ENCODE measurements at places on chromosomes 12 and 14.

- no peak for DNase-seq
Measured at GRCh38 chr12:109531411-109531810, 41.9 kb downstream of the MMAB start.

GRCh38 chr12:78034025-78034424 is 203.3 kb downstream of the NAV3 start:
- DNase-seq = no peak

- peak; percentile 36 for DNase-seq
Measured at GRCh38 chr14:20631023-20631879, 10.2 kb downstream of the OR6S1 start.

DNA sequence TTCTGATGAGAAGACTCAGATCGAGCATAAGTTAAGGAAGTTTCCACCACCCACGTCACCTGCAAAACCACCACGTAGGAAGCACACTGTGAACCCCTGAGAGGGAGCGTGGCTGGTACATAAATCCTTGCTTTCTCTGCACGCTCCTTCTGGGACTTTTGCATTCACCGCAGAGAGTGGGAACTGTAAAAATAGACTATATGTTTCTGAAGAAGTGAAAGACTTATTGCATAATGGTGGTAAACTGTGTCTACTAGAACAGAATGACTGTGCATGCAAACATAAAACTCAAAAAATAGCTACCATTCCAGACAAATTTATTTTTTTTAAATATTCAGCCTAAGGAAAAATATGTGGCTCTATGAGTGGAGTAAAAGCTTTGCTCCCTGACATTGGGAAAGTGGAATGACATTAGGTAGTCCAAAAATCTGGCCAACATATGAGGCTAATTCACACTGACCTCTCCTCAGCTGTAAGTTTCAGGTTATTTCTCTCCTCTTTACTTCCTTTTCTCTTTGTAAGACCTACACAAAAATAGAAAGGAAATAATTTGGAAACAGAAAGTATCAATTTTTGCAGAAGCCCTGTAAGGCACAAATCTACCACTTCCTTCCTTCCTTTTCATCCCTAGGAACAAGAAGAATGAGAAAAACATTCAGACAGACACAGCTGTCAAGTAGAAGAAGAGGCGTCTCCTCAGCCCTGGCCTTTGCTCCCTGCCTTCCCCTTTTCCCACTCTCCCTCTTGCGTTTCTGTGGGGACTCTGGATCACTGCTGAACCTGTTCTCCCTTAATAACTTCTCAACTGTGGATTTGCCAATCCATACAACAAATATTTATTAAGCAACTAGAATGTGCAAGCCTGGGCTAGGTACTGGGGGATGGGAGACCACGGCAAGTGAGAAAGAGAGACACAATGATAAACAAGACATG is 264.3 kb upstream of the FOXN3 start:
- no peak for DNase-seq

GRCh38 chr12:70487440-70487839 is 121.3 kb downstream of the KCNMB4 start:
- no peak for DNase-seq

- no peak for DNase-seq
Measured at GRCh38 chr14:68578597-68578996, 214.3 kb downstream of the ZFP36L1 start.

- no peak for DNase-seq
Measured at GRCh38 chr14:90488256-90488655, 91.4 kb downstream of the CALM1 start.

GRCh38 chr12:7079826-7080125 is 12.5 kb downstream of the C1R start:
- peak; percentile 69 for DNase-seq

DNA sequence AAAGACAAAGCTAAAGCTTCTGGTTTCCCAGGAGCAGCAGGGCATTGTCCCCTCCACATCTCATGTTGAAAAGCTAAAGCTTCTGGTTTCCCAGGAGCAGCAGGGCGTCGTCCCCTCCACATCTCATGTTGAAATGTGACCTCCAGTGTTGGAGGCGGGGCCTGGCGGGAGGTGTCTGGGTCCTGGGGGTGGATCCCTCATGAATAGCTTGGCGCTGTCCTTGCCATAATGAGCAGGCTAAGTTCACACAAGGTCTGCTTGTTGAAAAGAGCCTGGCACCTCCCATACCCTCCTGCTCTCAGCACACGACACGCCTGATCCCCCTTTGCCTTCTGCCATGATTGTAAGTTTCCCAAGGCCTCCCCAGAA is 123.7 kb downstream of the PIWIL1 start:
- DNase-seq = no peak

DNA sequence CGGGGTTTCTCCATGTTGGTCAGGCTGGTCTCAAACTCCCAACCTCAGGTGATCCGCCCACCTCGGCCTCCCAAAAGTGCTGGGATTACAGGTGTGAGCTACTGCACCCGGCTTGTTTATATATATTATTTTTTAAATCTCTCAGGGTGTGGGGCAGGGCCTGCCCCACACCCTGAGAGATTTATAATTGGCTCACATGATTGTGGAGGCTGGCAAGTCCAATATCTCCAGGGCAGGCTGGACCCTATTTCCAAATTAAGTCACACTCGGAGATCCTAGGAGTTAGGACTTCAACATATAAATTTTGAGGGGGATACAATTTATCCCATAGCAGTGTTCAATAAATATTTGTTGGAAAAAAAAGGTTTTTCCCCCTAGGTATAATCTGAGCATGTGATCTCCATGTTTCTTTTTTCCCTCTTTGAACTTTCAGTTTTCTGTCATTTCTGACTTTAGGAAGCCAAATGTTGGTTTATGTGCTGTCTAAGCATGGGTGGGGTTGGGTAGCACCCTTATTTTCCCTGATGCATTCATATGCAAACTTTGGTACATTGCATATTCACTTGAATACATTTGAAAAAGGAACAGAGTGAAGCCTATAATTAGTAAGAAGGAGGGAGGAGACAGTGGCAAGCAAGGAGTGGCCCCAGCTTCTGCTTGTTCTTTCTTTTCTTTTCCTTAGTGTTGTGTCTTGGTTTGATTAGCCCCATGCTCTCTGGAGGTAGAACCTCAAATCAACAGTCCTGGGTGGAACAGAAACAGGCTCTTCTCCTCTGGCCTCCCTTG is 8.7 kb upstream of the A2ML1 start:
- DNase-seq = no peak

- DNase-seq = no peak
Measured at GRCh38 chr12:76785407-76785806, 21.5 kb downstream of the ZDHHC17 start.

- peak; percentile 41 for DNase-seq
Measured at GRCh38 chr12:52539083-52539820, 13.7 kb downstream of the KRT71 start.

GRCh38 chr12:11853126-11853525 is 203.7 kb downstream of the ETV6 start:
- DNase-seq = no peak

DNA sequence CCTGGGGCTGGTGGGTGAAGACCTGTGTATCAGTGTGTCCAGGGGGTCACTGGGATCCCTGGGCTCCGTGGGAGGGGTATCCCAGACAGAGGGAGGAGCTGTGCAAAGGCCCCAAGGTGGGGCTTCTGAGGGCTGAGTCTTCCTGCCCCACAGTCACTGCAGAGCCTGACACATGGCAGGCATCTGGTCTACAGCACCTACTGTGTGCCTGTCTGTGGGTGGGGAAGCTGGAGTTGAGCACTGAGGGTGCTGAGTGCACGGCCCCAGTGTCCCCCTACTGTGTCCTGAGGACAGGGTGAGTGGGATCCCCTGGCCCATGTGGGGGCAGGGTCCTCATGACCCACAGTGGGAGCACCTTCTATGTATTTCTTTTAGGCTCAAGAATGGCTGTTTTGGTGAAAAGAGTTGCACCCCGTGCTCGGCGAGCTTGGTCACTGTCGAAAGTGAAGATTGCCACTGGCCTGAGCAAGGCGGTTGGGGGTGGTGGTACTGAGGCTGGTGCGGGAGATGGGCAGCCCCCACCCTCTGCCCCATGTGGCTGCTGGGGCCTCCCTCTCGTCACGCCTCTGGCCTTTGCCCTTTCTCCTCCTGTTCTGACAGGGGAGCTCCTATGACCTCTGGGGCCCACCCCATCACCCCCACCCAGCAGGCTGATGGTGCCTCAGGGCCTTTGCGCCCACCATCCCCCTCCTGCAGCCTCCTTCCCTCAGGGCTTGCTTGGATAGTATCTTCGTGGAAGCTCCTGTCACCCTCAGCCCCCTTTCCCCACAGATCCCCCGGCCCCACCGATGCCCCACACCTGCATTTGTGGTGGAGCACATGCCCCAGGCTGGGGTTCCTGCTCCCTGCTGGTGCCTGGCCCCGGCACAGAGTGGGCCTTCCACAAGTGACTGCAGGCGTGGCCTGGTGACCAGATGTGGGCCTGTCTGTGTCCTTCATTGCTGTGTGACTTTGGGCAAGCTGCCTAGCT is 55.8 kb downstream of the BEGAIN start:
- no peak for DNase-seq

DNA sequence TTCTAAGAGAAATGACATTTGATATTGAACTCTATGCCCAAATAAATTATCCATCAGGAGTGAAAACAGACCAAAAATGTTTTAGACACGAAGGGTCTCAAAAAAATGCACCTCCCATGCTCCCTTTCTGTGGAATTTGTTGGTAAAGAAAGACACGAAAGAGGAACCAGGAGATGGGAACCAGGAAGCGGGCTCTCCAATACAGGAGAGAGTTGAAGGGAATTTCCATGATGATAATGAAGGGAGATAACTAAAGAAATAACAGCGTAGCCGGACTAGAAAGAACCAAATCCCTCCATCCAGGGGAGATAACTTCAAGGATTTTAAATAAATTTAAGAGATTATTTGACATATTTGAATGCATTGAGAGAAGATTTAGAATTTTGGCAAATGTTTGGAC is 183.0 kb downstream of the DUSP6 start:
- no peak for DNase-seq

DNA sequence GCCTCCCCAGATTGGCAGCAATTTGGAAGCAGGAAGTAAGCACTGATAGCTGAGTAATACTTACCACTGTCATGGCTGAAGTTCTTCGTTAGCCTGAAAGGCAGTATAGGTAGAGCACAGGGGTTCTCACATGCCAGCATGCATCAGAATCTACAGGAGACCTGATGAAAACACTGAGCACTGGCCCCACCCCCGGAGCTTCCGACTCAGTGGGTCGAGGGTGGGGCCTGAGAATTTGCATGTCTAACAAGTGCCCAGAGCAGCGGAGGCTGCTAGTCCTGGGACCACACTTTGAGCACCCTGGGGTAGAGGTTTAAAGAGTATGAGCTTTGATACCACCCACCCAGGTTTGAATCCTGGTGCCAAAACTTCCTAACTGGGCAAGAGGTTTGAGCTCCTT is 89.6 kb downstream of the FBXW8 start:
- no peak for DNase-seq

DNA sequence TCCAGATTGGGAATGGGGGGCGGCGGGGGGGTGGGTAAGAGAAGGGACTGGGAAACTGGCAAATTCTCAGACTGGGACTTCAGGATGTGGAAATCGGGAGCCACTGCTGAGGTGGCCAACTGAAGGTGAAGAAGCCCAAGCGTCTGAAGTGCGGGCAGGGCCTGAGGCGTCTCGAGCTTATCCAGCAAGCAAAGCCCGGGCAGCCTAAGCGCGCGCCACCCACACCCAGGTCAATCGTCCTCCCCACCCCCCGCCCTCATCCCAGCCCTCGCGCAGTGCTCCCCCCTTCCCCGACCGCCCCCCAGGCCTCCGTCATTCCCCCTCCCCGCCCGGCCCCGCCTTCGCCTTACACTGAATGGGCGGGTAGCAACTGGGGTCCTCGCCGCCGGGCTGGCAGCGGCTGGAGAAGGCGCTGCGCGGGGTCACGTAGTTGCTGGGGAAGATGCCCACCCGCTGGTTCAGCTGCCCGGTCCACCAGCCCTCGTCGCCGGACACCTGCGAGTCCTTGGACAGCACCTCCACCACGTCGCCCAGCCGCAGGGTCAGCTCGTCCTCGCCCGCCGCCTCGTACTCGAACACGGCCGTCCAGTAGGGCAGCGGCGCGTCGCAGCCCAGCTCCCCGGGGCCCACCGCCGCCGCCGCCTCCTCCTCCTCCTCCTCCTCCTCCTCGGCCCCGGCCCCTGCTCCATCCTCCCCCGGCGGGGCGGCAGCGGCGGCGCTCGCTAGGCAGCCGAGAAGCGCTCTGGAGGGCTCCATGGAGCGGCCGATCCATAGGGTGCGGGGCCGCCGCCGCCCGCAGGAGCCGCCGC is 693 bp downstream of the MAP3K9 start:
- DNase-seq = no peak

DNA sequence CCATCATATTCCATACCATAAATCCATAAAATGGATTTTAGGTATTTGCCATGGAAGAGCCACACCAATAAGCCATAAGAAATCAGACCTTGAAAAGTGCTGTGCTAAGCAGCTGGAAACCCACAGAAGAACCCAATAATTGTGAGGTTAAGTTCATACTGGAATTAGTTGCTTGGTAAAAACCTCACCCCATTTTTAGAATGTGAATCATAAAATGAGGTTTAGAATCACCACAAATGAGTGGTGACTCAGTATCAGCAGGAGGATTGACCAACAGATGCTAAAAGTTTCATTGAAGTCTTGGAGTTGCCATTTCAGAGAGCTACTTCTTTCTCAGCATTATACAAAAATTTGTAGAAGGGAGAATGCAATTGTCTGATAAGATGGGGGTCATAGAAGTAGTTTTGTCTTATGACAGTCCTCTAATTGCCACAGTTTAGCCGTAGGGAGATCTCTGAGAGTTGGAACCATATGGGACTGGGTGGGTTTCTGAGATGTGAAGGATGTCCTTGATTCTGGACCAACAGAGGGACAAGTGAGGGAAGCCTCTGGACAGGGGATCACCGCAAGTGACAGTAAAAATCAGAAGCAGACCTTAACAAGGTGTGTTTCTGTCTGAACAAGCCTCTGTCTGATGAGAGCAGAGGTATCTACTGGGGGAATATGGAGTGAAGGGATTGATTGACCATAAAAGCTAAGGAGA is 1.4 kb upstream of the STON2 start:
- DNase-seq = peak; percentile 96

- DNase-seq = peak; percentile 87
Measured at GRCh38 chr12:131831635-131832041, 3.4 kb downstream of the MMP17 start.

DNA sequence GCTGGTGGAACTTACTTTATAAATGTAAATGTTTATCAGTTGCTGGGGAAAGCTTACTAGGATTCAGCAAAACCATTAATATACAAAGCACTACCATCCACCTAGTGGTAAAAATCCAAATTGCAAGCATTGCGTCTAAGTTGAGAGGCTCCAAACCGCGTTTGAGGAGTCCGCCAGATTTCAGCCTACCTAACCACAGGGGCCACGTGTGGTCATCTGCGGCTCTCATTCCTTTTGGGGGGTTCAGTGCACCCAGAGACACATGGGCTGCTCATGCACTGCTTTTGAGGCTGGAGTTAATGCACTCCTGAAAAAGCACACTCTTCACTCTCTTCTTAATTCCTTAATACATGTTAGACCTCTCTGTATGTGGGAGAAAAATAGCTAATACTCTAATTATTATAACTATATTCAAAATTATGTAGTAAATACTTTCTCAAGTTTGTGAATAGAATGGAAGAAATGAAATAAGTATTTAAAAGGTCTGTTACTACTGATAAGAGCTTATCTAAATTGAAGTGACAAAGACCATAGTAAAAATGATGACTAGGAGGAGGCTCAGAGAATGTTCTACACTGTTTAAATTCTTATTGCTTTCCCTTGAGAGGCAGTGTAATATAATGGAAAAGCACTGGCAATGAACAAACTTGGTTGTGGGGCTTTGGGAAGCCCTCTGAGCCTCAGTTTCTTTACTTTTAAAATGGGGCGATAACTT is 41.4 kb upstream of the MANSC4 start:
- peak; percentile 80 for DNase-seq
